ENCODE measurements at places on chromosomes 11 and 22.

GRCh38 chr11:122655527-122656072 lies at the start of gene UBASH3B:
Gene UBASH3B, plus strand, starts transcription at chr11:122655722. Its CDS starts 328 bp downstream, at chr11:122656050.
- DNase-seq: peak; percentile 33

DNA sequence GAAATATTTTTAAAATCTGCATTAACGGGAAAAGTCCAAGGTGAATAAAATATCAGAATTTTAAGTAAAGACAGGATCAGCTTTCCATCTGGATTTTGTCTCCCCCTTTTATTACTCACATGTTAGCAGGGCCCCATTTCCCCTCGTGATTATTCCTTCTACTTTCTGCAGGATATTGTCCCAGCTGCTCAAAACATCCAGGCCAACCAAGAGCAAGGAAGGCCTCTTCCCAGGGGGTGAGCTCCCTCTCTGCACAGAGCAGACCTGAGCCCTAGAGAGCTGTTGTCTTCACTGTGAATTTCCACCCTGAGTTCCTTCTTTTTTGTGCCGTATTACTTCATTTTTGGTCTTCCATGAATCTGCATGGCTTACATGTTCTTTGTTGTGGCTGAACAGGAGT lies 3.7 kb upstream of the TMPRSS13 start:
- no peak for DNase-seq

DNA sequence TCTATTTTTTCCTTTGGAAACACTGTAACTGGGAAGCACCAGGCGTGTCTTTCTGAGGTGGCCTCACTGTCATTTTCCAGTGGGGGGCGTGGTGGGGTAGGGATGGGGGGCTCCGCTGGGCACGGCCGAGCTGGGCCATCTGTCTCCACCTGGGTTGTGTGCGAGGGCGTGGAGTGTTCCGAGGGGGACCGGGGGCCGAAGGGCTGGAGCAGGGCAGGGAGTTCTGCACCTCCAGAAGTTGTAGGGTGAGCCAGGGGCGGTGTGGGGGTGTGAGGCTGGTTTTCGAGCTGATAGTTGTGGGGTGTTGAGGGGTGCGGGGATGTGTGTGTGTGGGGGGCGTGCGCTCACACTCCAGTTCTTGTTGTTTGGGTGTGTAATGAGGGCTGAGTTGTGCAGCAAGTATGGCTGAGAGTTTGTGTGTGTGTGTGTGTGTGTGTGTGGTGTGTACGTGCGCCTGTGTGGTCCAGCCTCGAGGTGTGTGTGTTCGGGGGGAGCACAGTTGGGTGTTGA lies 10.8 kb downstream of the YPEL4 start:
- DNase-seq: peak; percentile 47

DNA sequence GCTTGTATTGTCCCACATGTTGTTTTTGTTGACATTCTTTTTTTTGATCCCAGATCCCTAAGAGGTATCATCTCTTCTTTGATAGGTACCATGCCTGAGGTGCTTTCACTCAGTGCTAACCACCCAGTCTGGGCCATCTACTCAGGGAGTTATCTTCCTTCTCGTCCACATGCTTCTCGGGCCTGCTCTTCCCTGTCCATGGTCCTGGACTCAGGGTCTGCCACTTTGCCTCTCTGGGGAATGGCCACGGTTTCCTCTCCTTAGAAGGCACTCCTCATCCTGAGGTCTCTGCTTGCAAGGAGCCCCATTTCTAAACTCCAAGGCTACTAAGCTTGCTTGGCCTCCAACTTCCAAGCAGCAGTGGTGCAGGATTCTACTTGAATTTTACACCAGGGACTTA lies 227.0 kb upstream of the NCAM1 start:
- DNase-seq: no peak

DNA sequence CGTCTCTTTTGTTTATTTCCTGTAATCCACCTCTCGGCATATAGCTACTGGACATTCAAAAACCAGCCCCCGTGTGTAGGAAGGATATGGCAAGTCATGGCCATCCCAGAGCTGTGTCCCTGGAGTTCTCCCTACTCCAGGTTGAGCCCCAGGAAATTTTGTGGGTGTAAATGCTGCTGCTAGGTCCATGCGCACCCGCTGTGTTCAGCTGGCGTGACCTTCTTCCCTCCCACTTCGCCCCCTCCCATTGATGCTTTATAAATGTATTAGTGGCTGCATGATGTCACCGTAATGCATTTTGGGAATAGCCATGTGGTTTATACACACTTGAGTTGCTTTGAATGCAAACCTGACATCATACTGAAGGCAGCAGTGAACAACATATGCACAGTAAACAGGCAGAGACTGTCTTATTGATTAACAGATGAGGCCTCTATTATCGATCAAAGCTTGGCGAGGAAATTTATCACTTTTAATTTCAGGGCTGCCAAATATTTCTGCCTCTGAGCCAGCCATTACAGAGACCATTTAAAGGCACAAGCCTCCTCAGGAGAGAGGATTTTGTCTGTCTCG lies 113.6 kb upstream of the NNMT start:
- no peak for DNase-seq

DNA sequence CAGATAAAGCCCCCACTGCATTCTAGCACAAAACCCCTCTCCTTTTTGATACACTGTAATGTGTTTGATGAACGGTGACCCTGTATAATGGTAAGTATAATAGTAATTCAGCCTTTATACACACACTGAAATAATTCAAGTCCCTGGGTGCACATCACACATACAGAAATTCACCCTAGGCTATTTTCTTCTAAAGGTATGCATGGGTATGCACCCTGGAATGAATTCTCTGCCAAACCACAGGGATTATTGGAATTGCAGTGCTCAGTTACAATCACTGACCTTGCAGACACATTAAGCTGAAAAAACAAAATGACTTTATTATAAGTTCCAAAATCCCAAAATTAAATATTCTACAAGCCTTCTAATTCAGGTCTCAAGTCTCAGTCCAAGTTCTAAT lies 245.9 kb upstream of the FAT3 start:
- no peak for DNase-seq

DNA sequence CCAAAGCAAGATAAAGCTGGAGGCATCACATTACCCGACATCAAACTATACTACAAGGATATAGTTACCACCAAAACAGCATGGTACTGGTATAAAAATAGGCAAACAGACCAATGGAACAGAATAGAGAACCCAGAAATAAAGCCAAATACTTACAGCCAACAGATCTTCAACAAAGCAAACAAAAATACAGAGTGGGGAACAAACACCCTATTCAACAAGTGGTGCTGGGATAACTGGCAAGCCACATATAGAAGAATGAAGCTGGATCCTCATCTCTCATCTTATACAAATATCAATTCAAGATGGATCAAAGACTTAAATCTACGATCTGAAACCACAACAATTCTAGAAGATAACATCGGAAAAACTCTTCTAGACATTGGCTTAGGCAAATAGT lies 50.0 kb upstream of the CLTCL1 start:
- DNase-seq: no peak

GRCh38 chr11:123672568-123672967 lies 18.1 kb upstream of the SCN3B start:
- peak; percentile 14 for DNase-seq

DNA sequence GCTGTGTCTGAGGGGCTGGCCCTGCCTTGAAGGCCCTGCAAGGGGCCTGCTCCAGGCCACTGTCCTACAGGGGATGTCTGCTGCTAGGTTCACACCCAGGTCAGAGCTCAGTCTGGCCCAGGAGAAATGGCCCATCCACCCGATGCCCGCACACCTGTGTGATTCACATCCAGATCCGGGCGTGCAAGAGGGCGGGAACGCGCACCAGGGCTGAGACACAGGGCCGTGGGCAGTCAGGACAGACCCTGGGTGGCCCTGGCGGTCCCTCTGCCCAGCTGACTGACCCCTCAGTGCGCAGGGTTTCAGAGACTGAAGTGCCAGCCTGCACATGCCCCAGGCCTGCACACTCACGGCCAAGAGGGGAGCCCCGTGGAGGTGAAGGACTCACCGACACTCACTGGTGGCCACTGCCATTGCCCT lies 7.4 kb downstream of the TOLLIP start:
- no peak for DNase-seq

- no peak for DNase-seq
Measured at GRCh38 chr11:109148669-109149068, 273.3 kb upstream of the C11orf87 start.

GRCh38 chr11:122509091-122509490 lies 146.4 kb upstream of the UBASH3B start:
- no peak for DNase-seq

DNA sequence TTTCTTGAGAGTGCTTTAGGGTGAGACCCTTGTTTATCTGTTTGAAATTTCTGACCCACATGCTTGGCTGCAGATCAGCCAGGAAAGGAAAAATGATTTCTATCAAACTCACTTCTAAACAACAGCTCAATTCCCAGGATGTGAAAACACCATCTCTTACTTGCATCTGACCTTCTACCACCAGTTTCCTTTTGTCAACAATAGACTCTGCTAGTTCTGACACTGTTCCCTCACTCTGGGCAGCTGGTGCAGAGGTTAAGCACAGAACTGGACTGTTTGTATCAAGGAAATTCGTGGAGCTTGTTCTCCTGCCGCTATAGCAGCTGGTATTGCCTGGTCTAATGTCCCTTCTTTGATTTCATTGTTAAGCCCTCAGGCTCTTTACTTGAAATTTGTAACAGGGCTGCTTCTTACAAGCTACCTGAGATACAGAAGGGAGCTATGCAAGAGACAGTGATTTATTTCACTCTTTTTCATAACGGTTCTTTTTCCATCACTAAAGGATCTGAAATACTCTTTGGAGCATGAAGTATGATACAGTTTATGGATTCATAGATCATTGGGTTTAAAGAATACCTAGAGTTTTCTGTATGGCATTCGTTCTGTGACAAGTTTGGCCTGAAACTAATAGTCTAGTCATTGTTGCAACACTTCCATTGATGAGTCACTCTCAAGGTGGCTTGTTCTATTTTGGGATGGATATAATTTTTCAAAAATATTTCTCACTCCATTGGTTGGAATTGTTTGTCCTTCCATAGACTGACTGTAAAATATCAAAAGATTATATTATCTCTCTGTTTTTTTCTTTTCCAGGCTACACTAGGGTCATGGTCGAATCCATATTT lies 178.2 kb upstream of the ZC3H12C start:
- no peak for DNase-seq

DNA sequence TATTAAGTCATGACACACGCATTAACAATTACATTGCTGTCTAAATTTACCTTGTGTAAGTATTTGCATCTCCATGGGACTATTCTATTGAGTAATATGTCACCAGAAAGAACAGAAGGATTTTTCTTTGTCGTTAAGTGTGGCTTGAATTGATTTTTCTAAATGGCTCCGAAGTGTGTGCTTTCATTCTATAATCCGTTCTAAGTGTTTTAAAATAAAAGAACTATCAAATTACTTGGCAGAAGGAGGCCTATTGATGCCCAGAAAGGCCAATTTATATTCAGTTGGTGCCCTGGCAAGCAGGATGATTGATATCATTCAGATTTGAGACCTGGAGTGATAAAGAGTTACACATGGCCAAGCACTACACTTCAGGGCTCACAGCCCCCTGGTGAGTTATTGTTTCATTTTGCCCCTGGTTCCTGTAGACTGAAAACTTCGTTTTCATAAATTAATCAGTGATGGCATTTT lies 538.9 kb upstream of the ANO5 start:
- DNase-seq: peak; percentile 18

GRCh38 chr11:57466680-57467079 lies 6.4 kb downstream of the RTN4RL2 start:
- no peak for DNase-seq

DNA sequence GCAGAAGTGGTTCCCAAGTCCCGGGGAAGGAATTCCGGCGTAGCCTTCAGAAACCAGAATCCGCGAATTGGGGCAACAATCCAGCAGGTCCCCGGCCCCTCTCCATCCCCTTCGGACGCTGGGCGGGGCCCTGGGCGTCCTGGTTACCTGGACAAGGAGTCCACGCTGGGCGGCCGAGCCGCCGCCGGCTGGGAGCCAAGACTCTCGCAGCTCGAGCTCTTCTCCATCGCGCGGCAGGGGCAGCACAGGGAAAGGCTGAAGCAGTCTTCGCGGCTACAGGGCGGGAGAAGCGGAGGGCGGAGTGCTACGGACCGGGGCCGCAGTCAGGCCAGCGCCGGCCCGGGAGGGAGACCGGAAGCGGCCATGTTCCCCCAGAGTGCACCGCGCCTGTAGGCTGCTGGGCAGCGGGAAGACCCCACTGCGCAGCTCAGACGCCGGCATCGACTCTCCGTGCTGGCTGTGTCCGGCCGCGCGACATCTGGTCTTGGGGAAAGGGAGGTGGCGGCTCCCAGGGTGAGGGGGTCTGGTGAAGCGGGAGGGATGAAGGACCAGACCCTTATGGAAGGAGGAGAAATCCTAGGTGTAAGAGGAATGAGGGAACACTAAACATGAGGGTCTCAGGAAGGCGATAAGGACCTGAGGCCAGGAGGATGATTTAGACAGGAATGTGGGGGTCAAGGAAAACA lies at the start of gene MTMR2:
TSS of gene MTMR2 (minus strand) at position 380 of the 686 bp plus-strand sequence. CDS start at position 227, 153 bp downstream.
- DNase-seq: peak; percentile 84

GRCh38 chr11:113504071-113504470 lies 28.9 kb upstream of the DRD2 start:
- DNase-seq: no peak

DNA sequence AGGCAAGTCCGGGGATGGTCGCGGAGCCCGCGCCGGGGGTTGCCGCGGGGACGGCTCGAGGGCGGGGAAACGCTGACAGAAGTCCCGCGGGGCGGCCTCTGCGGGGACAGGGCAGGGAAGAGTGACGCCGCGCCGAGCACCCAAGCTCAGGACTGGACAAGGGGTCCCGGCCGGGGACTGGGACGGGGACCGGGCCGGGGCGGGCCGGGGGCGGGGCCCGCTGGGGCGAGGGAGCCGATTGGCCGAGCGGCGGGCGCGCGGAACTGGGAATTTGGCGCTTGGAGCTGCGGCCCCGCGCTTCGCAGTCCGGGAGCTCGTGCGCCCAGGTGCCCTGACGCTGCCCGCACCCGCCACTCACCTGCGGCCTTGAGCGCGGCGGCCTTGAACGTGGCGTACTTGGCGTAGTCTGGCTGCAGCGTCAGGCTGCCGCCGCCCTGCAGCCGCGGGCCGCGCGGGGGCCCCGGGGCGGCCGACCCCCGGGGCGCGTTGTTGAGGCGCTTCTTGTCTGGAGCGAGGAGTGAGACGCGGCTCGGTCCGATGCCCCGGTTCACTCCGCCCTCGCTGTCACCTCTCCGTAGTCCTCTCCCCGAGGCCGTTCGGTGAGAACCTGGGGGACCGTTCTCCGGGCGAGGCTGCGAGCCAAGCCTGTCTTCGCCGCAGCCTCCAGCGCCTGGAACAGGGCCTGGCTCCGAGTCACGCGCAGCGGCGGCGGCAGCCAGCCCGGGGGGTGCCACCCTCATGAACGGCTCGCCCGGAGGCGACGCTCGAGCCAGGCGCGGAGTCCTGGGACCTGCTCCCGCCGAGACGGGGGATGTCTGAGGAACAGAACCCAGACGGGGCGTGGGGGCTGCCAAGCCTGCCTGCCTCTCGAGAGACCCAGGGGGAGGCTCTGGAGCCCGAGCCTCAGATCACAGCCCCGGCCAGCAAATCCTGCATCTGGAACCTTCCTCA lies 4.5 kb downstream of the SHISA8 start:
- DNase-seq: peak; percentile 38

- DNase-seq: peak; percentile 79
Measured at GRCh38 chr22:21642584-21643448, 714 bp downstream of the SDF2L1 start.

GRCh38 chr11:40290171-40290631 lies 1169.3 kb downstream of the LRRC4C start:
- peak; percentile 69 for DNase-seq

All from NCI-H82 (cell line).